ENCODE measurements at places on chromosomes 3 and 15. TPM values are rescaled to one million over a fixed set of nuclear protein-coding genes. Genes with fewer than 3 reads are reported as not detected.

The STRA6 gene
- total RNA-seq = not detected

- H3K36me3 ChIP-seq = no peaks in the 10 kb centered on the region
- H3K4me3 ChIP-seq = no peak overlapping the region
- H3K27ac ChIP-seq = no peak overlapping the region
Observed at GRCh38 chr3:114144909-114145688, 33.8 kb downstream of the DRD3 start.

- H3K27me3 ChIP-seq = no peaks in the 10 kb centered on the region
- no peak overlapping the region for H3K27ac ChIP-seq
- H3K36me3 ChIP-seq = no peaks in the 10 kb centered on the region
- H3K4me3 ChIP-seq = no peak overlapping the region
- no peak for DNase-seq
Observed at GRCh38 chr3:39110041-39110639, 2.7 kb downstream of the TTC21A start.

GRCh38 chr3:194139814-194140391 is 4.0 kb downstream of the HES1 start:
- no peaks in the 10 kb centered on the region for H3K36me3 ChIP-seq
- H3K27me3 ChIP-seq = peaks cover 38% of the 10 kb centered on the region
- H3K4me3 ChIP-seq = no peak overlapping the region
- DNase-seq = no peak

- no peaks in the 10 kb centered on the region for H3K36me3 ChIP-seq
- H3K27ac ChIP-seq = no peak overlapping the region
- peaks cover 16% of the 10 kb centered on the region for H3K4me1 ChIP-seq
- no peak overlapping the region for H3K4me3 ChIP-seq
- no peak for DNase-seq
Observed at GRCh38 chr3:49607796-49608195, 53.5 kb downstream of the BSN start.

DNA sequence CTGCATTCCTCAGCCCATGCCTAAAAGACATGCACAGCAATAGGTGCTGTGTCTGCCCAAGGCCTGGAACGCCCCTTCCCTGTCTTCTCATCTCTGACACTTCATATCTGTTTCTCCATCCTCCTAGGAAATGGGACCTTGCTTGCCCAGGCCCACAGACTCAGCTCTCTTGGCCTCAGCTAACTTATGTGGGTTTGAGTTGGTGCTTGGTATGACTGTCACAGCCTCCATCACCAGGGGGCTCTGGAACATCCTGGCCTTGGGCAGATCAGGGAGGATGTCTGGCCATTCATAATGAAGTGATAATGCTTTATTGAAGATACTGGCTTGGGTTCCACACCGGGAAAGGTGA is 156.7 kb upstream of the SMAD3 start:
- no peaks in the 10 kb centered on the region for H3K27me3 ChIP-seq
- H3K4me1 ChIP-seq = peaks cover 18% of the 10 kb centered on the region
- no peak for DNase-seq
- no peak overlapping the region for H3K27ac ChIP-seq
- no peaks in the 10 kb centered on the region for H3K36me3 ChIP-seq
- H3K4me3 ChIP-seq = no peak overlapping the region

GRCh38 chr15:99120050-99120777 is 15.3 kb downstream of the SYNM start:
- DNase-seq = no peak
- no peaks in the 10 kb centered on the region for H3K36me3 ChIP-seq
- H3K4me1 ChIP-seq = no peaks in the 10 kb centered on the region
- H3K27me3 ChIP-seq = no peaks in the 10 kb centered on the region
- no peak overlapping the region for H3K27ac ChIP-seq
- no peak overlapping the region for H3K4me3 ChIP-seq

DNA sequence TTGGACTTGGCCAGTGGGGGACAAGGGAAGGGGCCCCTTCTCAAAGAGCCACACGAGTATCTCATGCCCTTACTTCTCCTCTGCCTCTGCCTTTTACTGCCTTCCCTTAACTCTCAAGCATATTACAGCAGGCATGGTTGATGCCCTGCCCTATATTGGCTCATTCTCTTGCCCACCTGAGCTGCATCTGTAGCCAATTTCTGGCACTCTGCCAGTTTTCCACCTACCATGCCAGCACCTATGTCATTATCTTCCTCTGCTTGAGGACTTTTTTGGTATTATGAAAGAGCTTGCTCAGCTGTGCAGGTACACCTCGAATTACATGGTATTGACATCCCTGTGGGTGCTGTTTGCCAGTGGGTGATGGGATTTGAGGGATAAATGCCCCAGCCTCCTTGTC is 181.8 kb downstream of the OXSM start:
- no peaks in the 10 kb centered on the region for H3K4me1 ChIP-seq
- H3K27ac ChIP-seq = no peak overlapping the region
- no peaks in the 10 kb centered on the region for H3K27me3 ChIP-seq
- DNase-seq = no peak
- no peak overlapping the region for H3K4me3 ChIP-seq

GRCh38 chr15:58506783-58507668 is 75.2 kb downstream of the LIPC start:
- H3K36me3 ChIP-seq = no peaks in the 10 kb centered on the region
- no peak overlapping the region for H3K4me3 ChIP-seq
- H3K4me1 ChIP-seq = peaks cover 22% of the 10 kb centered on the region
- no peak overlapping the region for H3K27ac ChIP-seq

GRCh38 chr3:152089528-152089927 is 179.2 kb upstream of the MBNL1 start:
- H3K27ac ChIP-seq = no peak overlapping the region
- no peaks in the 10 kb centered on the region for H3K36me3 ChIP-seq
- H3K27me3 ChIP-seq = peaks cover 2% of the 10 kb centered on the region
- peaks cover 3% of the 10 kb centered on the region for H3K4me1 ChIP-seq

GRCh38 chr3:151707216-151707615 is 26.5 kb upstream of the AADACL2 start:
- no peak overlapping the region for H3K4me3 ChIP-seq
- no peaks in the 10 kb centered on the region for H3K27me3 ChIP-seq
- no peak for DNase-seq
- no peak overlapping the region for H3K27ac ChIP-seq
- no peaks in the 10 kb centered on the region for H3K4me1 ChIP-seq
